ENCODE measurements at places on chromosomes 1 and 21. TPM values are rescaled to one million over a fixed set of nuclear protein-coding genes. Genes with fewer than 3 reads are reported as not detected.

CACNA1S gene
- not detected for total RNA-seq

VTCN1 gene
- not detected for total RNA-seq

CFAP74 gene
- total RNA-seq = under 0.01 TPM

IRF6 gene
- 0.94 TPM for total RNA-seq
